Stimulated activated CD8-positive, alpha-beta memory T cell treated with anti-CD3 and anti-CD28 coated beads, Interleukin-4, amount 100 ng/mL, for 24 hours (primary cell): ENCODE measurements at places on chromosomes 4 and X.
A peak's percentile ranks its signal among the peaks of the same experiment; 100 is the strongest.

DNA sequence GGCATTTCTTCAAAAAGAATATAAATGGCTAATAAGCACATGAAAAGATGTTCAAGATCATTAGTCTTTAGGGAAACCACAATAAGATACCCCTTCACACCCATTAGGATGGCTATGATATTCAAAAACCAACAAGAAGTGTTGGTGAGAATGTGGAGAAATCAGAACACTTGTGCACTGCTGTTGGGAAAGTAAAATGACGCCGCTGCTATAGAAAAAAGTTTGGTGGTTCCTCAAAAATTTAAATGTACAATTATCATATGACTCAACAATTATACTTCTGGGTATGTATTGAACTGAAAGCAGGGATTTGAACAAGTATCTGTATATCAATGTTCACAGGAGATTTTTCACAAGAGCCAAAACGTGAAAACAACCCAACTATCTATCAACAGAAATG lies 29.4 kb upstream of the NEUROG2 start:
- DNase-seq: no peak

DNA sequence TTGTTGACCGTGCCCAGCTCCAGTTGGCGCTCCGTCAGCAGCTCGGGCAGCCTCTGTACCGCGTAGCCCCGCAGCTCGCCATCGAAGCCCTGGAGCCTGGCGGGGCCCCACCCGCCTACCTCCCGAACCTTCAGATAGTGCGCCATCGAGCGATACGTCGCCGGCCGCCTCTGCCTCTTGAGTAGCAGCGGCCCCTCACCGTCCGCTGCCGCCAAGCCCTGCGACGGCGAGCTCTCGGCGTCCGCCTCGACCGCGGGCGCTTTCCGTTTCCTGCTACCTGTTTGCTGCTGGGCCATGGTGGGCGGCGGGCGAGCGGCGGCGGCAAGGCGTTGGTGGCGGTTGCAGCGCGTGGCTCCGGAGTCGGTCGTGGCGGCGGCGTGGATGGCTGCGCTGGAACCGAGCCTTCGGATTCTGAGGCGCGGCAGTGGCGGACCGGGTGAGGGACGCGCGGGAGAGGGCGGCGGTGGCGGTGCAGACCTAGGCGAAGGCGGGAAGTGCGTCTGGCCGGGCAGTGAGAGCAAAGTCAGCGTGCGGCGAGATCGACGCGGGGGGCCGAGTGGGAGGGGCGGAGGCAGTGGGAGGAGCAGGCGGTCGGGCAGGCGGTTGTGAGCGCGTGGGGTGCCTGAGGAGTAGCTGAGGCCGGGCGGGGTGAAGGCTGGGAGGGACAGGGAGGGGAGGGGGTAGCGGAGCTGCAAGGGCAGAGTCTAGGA lies at the start of gene DCAF12L1:
Gene DCAF12L1 (minus strand): TSS at position 502 of the 710 bp plus-strand sequence. CDS start 206 bp downstream, at position 296.
- no peak for DNase-seq

DNA sequence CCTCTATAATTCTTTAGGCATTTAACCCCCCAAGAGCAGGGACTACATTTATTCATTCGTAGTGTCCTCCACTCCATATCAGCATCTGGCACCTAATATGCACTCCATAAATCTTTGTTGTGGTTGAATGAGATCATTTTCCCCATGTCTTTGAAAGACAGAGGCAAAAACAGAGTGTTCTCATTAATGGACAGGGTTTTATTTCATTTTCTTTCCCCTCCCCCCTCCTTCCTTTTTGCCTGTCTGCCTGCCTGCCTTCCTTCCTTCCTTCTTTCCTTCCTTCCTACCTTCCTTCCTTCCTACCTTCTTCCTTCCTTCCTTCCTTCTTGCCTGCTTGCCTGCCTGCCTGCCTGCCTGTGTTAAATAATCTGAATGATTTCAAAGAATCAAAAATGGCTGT lies 83.2 kb downstream of the SHROOM3 start:
- no peak for DNase-seq

GRCh38 chrX:86148594-86148993 lies 343 bp downstream of the DACH2 start:
- DNase-seq: no peak

DNA sequence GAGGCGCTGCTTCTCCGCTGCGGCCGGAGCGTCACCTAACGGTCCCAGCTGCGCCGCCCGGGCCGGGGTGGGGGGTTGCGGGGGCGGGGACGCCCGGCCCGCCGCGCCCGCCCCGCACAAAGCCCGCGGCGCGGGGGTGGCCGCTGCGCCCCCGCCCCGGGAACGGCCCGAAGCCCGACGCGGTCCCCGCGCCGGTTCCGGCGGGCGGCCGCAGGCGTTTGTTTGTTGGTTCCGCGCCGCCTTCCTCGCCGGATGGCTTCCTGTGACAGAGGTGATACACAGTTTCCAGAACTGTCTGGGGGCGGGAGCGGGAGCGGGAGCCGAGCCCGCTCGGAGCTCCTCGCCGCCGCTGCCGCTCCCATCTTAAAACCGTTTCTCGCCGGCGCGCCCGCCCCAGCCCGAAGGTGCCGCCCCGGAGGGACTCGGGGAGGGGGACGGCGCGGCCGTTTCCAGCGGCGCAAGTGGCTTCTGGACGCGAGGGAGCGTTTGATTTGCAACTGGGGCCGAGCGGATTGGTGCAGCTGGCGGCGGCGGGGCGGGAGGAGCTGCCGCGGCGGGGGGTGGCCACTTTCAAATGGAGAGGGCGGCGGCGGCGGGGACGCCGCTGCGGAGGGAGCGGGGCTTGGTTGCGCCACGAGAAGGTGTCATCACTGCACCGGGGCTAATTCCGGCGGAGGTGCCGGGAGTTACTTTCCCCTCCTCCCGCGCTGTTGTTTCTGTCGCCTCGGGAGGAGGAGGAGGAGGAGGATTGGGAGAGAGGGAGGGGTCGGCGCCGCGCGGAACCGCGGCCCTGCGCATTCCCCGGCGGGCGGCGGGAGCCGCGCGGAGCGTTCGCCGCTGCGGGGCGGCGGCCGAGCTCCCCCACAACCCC lies 2.3 kb downstream of the JADE1 start:
- DNase-seq: peak; percentile 77

GRCh38 chr4:23894021-23894420 lies 4.2 kb upstream of the PPARGC1A start:
- DNase-seq: no peak

DNA sequence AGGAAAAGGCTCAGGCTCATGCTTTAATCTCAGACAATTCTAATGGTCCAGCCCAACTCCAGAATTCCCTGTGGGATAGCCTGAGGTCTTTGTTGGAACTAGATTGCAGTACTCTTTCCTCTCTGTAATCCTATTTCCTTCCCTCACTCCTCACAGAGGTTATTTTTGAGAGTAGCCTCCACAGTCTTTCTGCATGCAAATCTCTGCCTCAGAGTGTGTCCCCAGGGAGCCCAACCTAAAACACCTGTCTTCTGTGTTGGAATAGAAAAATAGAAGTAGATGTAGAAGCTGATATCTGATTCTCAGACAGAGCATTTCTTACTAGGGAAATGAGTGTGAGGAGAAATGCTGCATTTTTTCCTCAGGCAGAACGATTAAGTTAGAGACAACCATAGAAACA lies 915.5 kb upstream of the EPHA5 start:
- DNase-seq: no peak

GRCh38 chrX:149467920-149468319 lies 37.2 kb downstream of the IDS start:
- DNase-seq: no peak

- no peak for DNase-seq
Measured at GRCh38 chrX:13754765-13755164, 20.2 kb downstream of the OFD1 start.

- DNase-seq: no peak
Measured at GRCh38 chrX:45598861-45599260, 398.2 kb upstream of the DIPK2B start.

- DNase-seq: no peak
Measured at GRCh38 chrX:103791228-103791627, 14.6 kb downstream of the PLP1 start.

- DNase-seq: no peak
Measured at GRCh38 chr4:94976371-94977011, 218.7 kb downstream of the BMPR1B start.

DNA sequence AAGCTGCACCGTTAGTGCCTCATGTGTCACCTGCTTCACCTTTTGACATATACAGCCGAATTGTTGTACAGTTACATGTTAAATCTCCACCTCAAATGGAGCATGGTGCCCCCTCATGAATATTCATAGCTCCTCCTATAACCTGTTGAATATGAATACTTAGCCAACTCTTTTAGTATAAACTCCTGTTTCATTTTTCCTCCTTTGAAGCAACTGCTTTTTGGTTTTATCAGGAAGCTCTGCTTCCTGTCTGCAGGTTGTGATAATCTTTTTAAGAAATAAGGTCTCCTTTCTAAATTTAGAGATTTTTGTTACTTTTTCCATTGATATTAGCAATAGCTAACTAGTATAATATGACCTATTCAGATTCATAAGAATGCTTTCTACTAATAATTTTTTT lies 1429.2 kb upstream of the AGA start:
- no peak for DNase-seq

GRCh38 chrX:29461039-29461438 lies 754.3 kb upstream of the MAGEB2 start:
- no peak for DNase-seq

DNA sequence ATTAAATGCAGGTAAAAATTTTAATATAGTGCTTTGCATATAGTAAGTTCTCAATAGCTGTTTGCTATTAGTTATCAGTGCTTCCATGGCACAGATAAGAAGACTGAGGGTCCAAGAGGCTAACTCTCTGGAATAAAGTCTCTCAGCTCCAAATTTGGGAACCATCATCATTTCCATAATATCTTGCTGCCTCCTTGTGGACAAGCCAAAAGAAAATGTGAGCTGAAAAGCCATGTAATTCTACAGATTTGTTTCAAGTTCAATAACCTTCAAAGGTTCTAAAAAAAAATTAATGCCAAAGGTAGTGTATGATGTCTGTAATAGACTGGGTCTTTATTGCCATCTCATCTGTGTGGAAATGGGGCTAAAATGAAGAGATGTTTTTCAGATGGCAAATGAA lies 136.9 kb upstream of the VCX start:
- no peak for DNase-seq

GRCh38 chrX:79288733-79289132 lies 78.4 kb downstream of the ITM2A start:
- no peak for DNase-seq

- DNase-seq: no peak
Measured at GRCh38 chr4:16240300-16240699, 14.0 kb upstream of the TAPT1 start.

- no peak for DNase-seq
Measured at GRCh38 chrX:118631586-118631985, 95.8 kb upstream of the IL13RA1 start.

GRCh38 chr4:159142241-159142640 lies 39.4 kb downstream of the RAPGEF2 start:
- DNase-seq: no peak

- DNase-seq: no peak
Measured at GRCh38 chrX:34813618-34814017, 129.0 kb upstream of the FAM47B start.

DNA sequence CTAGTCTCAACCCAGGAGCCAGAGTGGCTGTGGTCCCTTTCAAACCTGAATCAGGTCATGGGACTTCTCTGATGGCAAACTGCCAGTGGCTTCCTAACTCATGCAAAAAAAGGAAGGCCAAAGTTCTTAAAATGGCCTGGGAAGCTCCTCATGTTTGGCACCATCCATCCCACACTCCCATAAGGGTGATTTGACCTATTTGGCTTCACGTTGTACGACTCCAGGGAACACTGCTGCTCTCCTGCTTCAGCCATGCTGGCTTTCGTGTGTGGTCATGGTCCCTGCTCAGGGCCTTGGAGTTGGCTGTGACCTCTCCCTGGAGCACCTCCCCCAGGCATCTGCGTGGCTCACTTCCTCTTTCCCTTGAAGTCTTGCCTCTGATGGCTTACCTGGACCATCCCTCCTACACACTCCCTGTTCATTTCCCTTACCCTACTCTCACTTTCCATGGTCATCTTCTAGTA lies 12.8 kb upstream of the TMSB4X start:
- no peak for DNase-seq

GRCh38 chrX:1419545-1420355 lies 27.8 kb upstream of the SLC25A6 start:
- no peak for DNase-seq

DNA sequence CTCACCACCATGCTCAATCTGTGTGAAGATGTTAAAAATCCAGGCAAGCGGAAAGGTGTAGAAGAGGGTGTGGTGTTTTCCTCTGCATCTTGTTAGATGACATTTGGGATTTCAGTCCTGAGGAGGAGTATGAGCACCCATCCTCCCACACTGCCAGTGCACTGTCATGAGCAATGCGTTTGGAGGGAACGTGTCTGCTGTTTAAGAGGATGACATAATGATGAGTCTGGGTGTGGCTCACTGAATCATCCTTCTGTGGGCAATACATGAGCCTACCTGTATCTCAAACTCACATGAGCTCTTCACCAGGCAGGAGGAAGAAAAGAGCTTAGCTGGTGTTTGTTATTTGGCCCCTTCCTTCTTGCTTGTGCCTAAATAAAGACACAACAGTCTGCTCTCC lies 67.9 kb upstream of the ARX start:
- no peak for DNase-seq

DNA sequence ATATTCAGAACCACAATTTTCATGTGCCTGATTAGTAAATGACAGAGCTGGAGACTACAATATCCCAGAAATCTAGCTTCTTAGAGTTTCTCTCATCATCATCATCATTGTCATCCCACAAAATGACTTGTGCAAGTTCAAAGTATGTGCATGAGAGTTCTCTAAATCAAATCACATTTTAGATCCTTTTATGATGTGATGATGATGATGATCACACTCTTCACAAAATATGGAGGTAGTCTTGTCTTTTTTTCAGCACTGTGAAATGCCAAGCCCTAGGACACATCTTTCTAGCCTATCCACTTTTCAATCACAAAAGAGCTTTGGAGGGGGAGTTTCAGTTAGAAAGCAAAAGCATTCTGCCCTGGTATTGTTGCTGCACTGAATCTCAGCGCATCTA lies 7.4 kb downstream of the MBNL3 start:
- DNase-seq: no peak

DNA sequence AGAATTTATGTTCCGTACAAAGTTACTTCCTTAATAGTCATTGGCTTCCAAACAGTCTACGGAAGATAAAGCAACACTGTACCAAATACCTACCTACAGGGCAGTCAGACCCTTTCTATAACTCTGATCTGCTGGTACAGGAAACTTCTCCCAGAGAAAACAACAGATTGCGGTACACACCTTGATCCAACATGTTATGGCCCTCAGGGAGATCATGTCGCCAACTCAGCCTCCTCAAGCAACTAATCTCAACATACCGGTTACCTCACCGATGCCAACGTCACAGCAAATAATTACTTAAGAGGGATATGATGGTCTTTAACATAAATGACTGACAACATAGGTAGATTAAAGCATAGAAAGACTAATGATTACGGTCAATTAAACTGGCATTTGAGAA lies 70.4 kb downstream of the RFC1 start:
- DNase-seq: no peak

DNA sequence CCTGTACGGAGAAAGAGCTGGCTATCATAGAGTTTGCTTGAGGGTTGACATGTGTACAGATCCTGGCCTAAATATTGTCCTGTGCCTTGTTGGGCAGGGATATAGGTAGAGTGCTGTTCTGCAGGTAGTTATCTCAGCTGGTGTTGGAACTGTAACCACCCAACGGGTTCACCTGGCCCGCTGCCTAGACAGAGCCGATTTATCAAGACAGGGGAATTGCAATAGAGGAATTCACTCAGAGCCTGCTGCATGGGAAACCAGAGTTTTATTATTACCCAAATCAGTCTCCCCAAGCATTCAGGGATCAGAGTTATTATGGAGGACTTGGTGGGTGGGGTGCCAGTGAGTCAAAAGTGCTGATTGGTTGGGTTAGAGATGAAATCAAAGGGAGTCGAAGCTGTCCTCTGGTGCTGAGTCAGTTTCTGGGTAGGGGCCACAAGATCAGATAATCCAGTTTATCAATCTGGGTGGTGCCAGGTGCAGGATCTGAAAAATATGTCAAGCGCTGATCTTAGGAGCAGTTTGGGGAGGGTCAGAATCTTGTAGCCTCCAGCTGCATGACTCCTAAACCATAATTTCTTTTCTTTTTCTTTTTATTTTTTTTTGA lies 42.5 kb upstream of the XIAP start:
- DNase-seq: no peak
